Activated gamma-delta T cell treated with Interleukin-2 at 50 U/mL for 16 hours (primary cell): ENCODE measurements at places on chromosomes 1 and 21.

GRCh38 chr1:223289621-223290020, 74.4 kb downstream of the SUSD4 start:
- DNase-seq = no peak

GRCh38 chr1:206705726-206706297, 21.1 kb downstream of the MAPKAPK2 start:
- no peak for DNase-seq

GRCh38 chr21:42637267-42638041, 16.0 kb upstream of the PDE9A start:
- DNase-seq = no peak

DNA sequence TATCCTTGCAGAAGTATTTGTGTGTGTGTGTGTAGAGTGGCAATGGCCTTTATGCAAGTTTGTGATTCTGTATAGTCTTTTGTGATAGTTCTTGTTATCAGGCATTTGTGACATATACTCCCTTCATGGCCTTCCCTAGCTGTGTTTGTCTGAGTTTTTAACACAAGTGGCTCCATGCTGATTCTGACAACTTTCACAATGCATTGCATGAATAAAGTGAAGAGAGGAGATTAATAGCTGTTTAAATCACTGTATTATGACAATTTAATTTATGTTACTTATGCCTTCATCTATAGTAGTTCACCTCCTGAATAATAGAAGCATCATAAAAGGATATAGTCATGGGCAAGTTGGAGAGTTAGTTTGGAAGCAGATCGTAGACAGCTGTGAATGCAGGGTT, 17.2 kb upstream of the MCOLN3 start:
- DNase-seq = no peak
